ENCODE measurements at places on chromosomes 5 and 9. TPM values are rescaled to one million over a fixed set of nuclear protein-coding genes. Genes with fewer than 3 reads are reported as not detected.
A peak's percentile ranks its signal among the peaks of the same experiment; 100 is the strongest.

FOXD4L4 gene
- 0.16 TPM for total RNA-seq

GRCh38 chr5:150789943-150790611, 11.5 kb downstream of the SMIM3 start:
- peak overlapping the region; percentile 44 for H3K27ac ChIP-seq
- H3K4me3 ChIP-seq = no peak overlapping the region
- peaks cover 3% of the 10 kb centered on the region for H3K36me3 ChIP-seq
- no peaks in the 10 kb centered on the region for H3K27me3 ChIP-seq

DNA sequence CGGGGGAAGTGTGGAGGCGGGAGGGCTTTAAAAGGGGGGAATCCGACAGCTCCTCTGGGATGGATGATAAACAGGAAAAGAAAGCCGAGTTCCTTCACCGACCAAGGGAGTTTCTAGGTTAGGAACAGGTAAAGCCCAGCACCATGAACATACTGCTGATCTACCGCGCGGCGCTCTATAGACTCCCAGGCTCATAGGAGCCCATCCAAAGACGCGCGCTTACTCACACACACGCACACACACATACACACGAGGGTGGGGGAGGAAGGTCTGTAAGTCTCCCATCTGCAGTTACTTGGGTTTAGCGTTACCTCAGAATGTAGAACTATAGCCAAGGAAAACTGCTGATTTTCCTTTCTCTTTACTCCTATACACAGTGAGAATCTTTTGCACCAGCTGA, 2.6 kb upstream of the GABRB2 start:
- H3K4me3 ChIP-seq = peak overlapping the region; percentile 84
- no peak overlapping the region for H3K27ac ChIP-seq
- H3K4me1 ChIP-seq = peaks cover 24% of the 10 kb centered on the region
- H3K27me3 ChIP-seq = peaks cover 89% of the 10 kb centered on the region
- H3K36me3 ChIP-seq = no peaks in the 10 kb centered on the region

GRCh38 chr9:93658184-93658925, 82.0 kb downstream of the PHF2 start:
- H3K4me1 ChIP-seq = no peaks in the 10 kb centered on the region
- no peak overlapping the region for H3K4me3 ChIP-seq
- no peak for DNase-seq
- no peak overlapping the region for H3K27ac ChIP-seq

DNA sequence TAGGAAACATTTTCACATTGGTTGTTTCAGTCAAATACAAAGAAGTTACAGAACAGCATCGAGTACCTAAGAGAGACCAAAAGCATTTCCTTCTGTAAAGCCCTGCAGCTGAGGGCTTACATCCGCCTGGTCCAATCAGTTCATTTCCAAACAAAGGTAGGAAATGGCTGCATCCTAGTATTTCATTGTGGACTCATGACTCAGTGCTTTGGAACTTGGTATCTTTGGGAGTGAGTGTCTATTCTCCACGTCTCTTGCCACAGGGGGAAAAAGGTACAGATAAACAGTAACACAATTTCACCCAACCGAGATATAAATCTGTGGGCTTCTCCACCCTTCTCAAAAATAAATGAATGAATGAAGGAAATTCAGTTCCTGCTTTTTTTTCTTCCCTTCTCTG, 75.4 kb downstream of the NFIB start:
- H3K36me3 ChIP-seq = no peaks in the 10 kb centered on the region
- peak overlapping the region; percentile 7 for H3K27ac ChIP-seq
- no peak for DNase-seq
- H3K4me3 ChIP-seq = no peak overlapping the region
- H3K4me1 ChIP-seq = peaks cover 12% of the 10 kb centered on the region

DNA sequence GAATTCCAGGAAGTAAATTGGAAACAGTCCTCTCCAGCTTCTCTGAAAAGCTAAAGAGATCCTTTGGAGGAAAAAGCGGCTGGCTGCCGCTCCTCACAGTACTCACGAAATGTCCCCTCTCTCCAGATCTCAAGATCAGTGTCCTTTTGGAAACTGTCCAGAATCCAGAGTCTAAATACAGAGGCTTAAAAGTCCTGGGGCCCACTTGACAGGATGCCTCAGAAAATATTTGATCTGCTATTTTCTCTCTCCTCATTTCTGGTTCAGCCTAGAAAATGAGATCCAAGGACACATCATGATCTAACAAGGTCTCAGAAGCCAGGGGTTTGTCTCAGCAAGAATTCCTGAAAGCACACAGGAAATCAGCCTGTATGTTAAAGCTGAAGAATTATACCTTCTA, 7.2 kb downstream of the C1QTNF2 start:
- peak overlapping the region; percentile 51 for H3K27ac ChIP-seq
- no peak overlapping the region for H3K4me3 ChIP-seq
- peaks cover 10% of the 10 kb centered on the region for H3K27me3 ChIP-seq
- DNase-seq = no peak
- no peaks in the 10 kb centered on the region for H3K36me3 ChIP-seq
- peaks cover 20% of the 10 kb centered on the region for H3K4me1 ChIP-seq

- DNase-seq = no peak
- no peaks in the 10 kb centered on the region for H3K27me3 ChIP-seq
- H3K4me3 ChIP-seq = no peak overlapping the region
Measured at GRCh38 chr5:96075579-96076289, 114.1 kb upstream of the ELL2 start.

GRCh38 chr5:80959138-80959537, 1.0 kb upstream of the RASGRF2 start:
- H3K27me3 ChIP-seq = peaks cover 86% of the 10 kb centered on the region
- H3K36me3 ChIP-seq = peaks cover 5% of the 10 kb centered on the region
- DNase-seq = no peak
- peak overlapping the region; percentile 78 for H3K4me3 ChIP-seq
- H3K27ac ChIP-seq = no peak overlapping the region

SOX30 gene
- not detected for total RNA-seq

GRCh38 chr9:7298123-7298522, 501.5 kb downstream of the DMAC1 start:
- peaks cover 5% of the 10 kb centered on the region for H3K4me1 ChIP-seq
- H3K27ac ChIP-seq = no peak overlapping the region
- DNase-seq = no peak
- H3K27me3 ChIP-seq = peaks cover 3% of the 10 kb centered on the region

- no peaks in the 10 kb centered on the region for H3K27me3 ChIP-seq
- no peak overlapping the region for H3K27ac ChIP-seq
- H3K4me1 ChIP-seq = no peaks in the 10 kb centered on the region
- no peak for DNase-seq
- no peaks in the 10 kb centered on the region for H3K36me3 ChIP-seq
Measured at GRCh38 chr9:107388890-107389289, 100.7 kb downstream of the KLF4 start.

DNA sequence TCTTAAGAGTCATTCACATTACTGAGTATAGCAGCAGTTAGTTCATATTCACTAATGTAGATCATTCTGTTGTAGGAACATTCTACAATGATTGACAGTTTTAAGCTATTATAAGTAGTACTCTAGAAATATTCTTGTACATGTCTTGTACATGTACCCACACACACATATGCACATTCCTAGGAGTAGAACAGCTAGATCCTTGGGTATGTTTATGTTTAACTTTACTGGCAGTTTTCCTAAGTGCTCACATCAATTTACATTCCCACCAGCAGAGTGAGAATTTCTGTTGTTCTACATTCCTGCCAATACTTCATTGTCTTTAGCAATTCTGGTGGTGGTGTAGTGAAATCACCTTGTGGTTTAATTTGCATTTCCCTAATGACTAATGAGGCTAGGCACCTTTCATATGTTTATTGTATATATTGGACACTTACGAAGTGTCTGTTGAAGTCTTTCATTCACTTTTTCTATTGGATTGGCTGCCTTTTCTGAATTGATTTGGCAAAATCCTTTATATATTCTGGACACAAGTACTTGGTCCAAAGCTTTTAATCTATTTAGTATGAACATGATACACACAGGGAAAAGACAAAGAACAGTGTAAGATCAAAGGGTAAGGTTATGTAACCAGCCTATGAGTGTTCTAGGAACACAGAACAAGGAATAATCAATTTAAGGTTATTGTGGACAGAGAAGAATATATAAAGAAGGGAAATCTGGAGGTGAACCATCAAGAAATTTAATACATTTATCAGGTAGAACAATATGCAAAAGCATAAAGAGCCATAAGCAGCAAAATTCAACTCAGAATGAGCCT, 95.6 kb downstream of the MLLT3 start:
- peaks cover 5% of the 10 kb centered on the region for H3K36me3 ChIP-seq
- H3K27me3 ChIP-seq = no peaks in the 10 kb centered on the region
- no peak for DNase-seq

- H3K4me3 ChIP-seq = no peak overlapping the region
- H3K4me1 ChIP-seq = no peaks in the 10 kb centered on the region
- no peak overlapping the region for H3K27ac ChIP-seq
- DNase-seq = no peak
- H3K27me3 ChIP-seq = no peaks in the 10 kb centered on the region
Measured at GRCh38 chr9:110455860-110456259, 118.2 kb upstream of the TXNDC8 start.

GRCh38 chr5:23352446-23352845, 155.0 kb upstream of the PRDM9 start:
- H3K4me1 ChIP-seq = no peaks in the 10 kb centered on the region
- H3K4me3 ChIP-seq = no peak overlapping the region
- H3K36me3 ChIP-seq = no peaks in the 10 kb centered on the region
- no peaks in the 10 kb centered on the region for H3K27me3 ChIP-seq

- peaks cover 6% of the 10 kb centered on the region for H3K36me3 ChIP-seq
- peaks cover 12% of the 10 kb centered on the region for H3K27me3 ChIP-seq
- no peak overlapping the region for H3K27ac ChIP-seq
- peak overlapping the region; percentile 92 for H3K4me3 ChIP-seq
- DNase-seq = peak; percentile 61
Measured at GRCh38 chr9:95505717-95506427, 10.9 kb downstream of the PTCH1 start.

DNA sequence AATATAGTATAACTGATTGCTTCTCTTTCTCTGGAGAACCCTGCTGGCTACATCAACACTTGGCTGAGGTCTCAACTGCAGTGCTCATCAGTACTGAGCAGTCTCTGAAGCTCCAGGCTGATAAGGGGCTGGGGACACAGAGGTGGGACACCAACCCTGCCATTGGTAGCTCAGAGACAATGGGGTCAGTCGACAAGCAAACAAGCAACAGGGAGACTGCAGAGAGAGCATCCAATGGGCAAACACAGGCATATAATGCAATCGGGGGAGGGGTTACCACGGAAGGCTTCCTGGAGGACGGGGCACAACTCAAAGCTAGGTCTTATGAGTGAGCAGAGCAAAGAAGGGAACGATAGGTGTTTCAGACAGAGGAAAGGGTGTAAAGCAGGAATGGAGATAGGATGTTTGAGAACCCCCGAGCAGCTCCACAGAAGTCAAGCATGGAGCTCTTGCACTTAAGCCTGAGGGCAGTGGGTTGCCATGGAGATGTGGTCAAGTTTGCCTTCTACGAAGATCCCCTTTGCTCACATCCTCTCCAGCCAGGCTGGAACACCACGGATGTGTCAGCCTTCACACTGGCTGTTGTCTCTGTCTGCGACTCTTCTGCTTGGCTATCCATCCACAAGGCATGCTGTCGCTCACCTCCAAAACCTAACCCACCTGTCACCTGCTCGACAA, 21.5 kb upstream of the AKNA start:
- H3K4me3 ChIP-seq = no peak overlapping the region
- no peaks in the 10 kb centered on the region for H3K27me3 ChIP-seq
- no peak for DNase-seq
- peak overlapping the region; percentile 94 for H3K27ac ChIP-seq
- H3K36me3 ChIP-seq = no peaks in the 10 kb centered on the region

GRCh38 chr5:58944221-58944620, 361.3 kb downstream of the RAB3C start:
- no peak for DNase-seq
- no peak overlapping the region for H3K27ac ChIP-seq
- peaks cover 4% of the 10 kb centered on the region for H3K4me1 ChIP-seq
- peaks cover 3% of the 10 kb centered on the region for H3K36me3 ChIP-seq
- H3K27me3 ChIP-seq = no peaks in the 10 kb centered on the region

DNA sequence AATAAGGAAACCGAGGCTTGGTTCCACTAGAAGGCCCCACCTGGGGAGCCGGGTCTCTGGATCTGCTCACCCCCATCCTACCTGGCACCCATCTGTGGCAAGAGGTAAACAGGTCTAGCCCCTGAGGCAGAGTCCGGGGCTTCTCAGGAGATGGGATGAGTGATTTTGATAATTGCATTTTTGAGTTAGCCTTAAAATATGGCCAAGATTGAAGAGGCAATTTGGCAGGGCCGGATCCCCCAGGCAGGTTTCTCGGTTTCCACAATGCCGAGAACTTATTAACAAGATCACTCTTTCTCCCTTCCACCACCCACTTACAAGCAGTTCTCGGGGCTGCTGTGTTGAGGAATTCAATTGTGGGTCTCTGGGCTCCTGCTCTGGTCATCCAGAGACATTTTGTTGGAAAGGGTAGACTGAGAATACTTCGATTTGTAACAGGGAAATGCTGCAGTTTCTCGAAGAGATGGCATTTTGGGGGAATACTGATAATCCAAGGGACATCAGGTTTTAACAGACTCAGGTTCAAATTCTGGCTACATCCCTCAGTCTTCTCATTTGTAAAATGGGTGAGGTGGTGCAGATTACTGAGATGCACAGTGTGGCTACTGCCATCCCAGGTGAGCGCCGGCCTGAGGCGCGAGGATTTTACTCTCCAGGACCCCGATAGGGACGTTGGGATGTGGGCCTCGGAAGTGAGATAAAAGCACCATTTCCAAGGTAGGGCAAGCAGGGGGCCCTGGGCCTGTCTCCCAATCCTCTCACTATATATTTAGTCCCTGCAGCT, 194.2 kb downstream of the CDK5RAP2 start:
- H3K4me1 ChIP-seq = peaks cover 17% of the 10 kb centered on the region
- H3K27ac ChIP-seq = no peak overlapping the region
- peaks cover 6% of the 10 kb centered on the region for H3K36me3 ChIP-seq
- no peak overlapping the region for H3K4me3 ChIP-seq
- no peak for DNase-seq
- H3K27me3 ChIP-seq = peaks cover 3% of the 10 kb centered on the region

ADAMTS19 gene
- 3.0 TPM for total RNA-seq

- no peak for DNase-seq
- peaks cover 28% of the 10 kb centered on the region for H3K4me1 ChIP-seq
Measured at GRCh38 chr9:134678206-134678605, 36.6 kb downstream of the COL5A1 start.

DNA sequence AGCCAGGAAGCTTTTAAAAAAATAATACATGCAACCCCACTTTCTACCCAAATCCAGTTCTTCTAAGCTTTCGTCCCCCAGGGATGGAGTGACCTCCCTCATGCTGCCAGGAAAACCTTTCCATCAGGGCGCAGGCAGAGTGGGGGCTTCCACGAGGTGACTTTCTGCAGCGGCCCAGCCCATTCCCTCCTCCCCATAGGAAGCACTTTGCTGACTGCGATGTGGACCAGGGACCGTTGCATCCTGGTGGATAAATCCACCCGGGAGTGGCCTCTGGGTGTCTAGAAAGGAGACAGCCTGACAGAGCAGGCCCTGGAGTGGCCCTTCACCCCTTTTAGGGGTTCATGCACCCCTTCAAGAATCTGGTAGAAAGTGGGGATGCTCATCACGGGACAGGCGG, 1.6 kb downstream of the QRFP start:
- H3K36me3 ChIP-seq = no peaks in the 10 kb centered on the region
- peak overlapping the region; percentile 31 for H3K4me3 ChIP-seq
- H3K27ac ChIP-seq = no peak overlapping the region
- DNase-seq = no peak

Data from neural crest cell (in vitro differentiated cells).